CD4-positive, alpha-beta memory T cell (primary cell): ENCODE measurements at places on chromosomes 5 and 9.
A peak's percentile ranks its signal among the peaks of the same experiment; 100 is the strongest.

- no peak for DNase-seq
Observed at GRCh38 chr5:60259730-60260129, 366.2 kb upstream of the PDE4D start.

GRCh38 chr5:64532212-64532611 is 26.4 kb downstream of the RGS7BP start:
- no peak for DNase-seq

DNA sequence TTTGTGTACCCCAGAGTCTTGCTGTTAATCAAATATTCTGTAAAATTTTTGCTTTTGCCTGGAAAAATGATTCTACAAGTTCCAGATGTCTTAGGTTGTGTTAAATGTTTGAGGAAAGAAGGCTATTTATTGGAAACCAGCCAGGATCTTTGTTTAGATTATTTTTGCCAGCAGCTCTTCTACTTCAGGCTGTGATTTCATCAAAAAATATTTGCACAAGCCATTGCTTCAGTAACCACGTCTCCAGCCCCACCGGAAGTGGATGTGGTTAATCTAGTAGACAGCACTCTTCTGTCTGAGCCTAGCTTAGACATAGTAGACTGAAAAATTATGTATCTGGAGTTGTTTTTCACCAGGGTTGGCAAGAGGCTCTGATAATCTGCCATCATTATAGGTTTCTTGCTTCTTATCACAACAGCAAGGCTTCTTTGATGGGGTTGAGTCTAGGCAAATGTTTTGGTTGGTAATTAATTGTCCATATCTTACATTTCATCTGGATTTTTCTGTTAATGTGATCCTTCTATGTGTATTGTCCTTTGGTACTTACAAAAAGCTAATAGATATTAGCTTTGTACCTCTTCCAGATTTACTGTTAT is 17.1 kb downstream of the KCTD16 start:
- DNase-seq: peak; percentile 82

GRCh38 chr9:95498641-95499040 is 18.1 kb downstream of the PTCH1 start:
- no peak for DNase-seq

DNA sequence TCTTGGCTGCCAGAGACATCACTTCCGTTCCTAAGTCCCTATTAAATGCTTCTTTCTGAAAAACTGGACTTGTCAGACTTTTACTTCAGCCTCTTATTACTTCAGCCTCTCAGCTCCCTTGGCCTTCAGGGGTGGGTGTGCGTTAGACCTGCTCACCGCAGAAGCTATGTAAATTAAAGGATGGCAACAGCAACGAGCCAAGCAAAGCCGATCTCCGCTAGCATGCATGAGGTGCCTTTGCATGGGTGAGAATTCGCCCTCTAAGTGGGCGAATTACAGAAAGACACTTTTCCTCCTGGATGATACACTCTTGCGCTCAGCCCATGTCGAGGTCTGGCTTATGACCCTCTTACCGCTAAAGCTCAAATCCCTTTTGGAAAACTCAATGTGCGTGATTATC is 10.9 kb upstream of the IL3 start:
- no peak for DNase-seq

- no peak for DNase-seq
Observed at GRCh38 chr5:35736280-35736679, 118.6 kb downstream of the SPEF2 start.

- DNase-seq: no peak
Observed at GRCh38 chr5:1195916-1196315, 5.5 kb upstream of the SLC6A19 start.

DNA sequence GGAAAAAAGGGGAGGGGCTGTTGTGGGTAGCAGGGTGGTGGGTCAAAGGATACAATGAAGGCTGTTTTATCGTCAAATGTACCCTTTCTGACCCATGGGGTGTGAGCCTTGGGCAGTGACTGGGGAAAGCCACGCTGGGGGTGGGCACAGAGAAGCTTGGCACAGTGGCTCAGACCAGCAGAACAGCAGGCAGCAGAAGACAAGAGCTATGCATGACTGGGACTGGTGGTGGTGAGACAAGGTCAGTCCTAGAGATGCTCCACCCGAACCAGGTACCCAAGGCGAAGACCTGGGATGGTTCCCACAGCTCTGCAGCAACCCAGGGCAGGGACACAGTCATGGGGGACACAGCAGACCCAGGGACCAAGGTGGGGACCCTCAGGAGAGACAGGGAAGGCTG is 38.3 kb downstream of the BICD2 start:
- DNase-seq: no peak

GRCh38 chr5:124022966-124023365 is 511.0 kb downstream of the CSNK1G3 start:
- no peak for DNase-seq

DNA sequence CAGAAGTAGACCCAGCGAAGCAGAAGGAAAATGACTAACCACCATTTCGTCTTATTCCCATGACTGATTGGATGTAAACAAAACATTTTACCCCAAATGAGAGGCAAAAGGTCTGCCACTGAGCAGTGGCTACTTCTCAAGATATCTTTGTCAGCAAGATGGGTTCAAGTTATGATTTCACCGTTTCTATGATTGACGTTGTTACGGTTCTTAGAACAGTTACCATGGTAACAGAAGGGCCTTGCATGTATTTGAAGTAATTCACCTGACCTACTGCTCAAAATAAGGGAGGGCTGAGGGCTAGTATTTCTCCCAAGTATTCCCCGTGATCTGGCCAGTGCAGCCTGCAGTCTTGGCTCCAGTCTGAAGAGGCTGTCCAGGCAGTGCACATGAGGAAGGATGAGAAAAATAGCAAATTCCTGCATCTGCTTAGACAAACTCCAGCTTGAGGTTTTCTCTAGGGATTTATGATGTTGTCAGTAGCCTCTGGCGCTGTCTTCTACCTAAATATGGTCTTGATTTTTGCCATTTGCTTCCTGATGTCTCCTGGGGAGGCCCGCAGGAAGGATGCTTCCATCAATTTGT is 372.7 kb downstream of the TMEM38B start:
- no peak for DNase-seq

DNA sequence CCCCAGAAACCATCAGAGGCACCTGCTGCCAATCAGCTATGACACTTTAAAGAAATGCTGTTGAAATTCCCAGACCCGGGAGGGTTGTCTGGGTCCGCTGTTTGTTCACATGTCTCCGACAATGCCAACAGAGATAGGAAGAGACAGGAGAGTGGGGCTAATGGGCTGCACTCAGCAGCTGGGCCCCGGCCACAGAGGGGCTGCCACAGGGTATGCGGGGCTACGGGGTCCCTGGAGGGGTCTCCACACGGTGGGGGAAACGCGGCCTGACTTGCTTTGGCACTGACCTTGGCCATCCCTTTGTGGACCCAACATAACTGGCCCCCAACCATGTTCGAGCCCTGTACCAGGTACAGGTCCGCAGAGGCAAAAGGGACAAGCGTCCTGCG is 121.0 kb upstream of the PPP1R26 start:
- DNase-seq: no peak

- DNase-seq: no peak
Observed at GRCh38 chr5:675871-676698, 17.1 kb downstream of the TPPP start.

GRCh38 chr5:172860520-172861443 is 26.7 kb downstream of the ERGIC1 start:
- DNase-seq: no peak

GRCh38 chr5:15510831-15511230 is 10.9 kb downstream of the FBXL7 start:
- no peak for DNase-seq

DNA sequence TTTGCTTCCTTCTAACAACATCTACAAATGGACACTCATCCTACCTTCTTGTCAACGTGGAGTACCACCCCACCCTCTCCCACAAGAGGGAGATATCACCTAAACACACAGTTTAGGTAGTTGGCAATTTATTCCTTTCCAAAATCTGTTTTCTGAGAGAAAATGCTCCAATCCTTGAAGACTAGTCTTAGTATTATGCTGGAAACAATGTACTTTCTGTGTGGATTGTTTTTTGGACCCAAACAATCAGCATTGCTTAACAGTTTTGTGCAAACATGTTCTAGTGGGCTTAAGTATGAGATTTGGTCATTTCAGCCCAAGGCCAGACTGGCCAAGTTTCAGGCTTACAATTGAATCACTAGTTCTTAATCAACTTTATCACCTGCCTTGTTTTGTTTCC is 359.1 kb downstream of the ARHGEF28 start:
- no peak for DNase-seq

DNA sequence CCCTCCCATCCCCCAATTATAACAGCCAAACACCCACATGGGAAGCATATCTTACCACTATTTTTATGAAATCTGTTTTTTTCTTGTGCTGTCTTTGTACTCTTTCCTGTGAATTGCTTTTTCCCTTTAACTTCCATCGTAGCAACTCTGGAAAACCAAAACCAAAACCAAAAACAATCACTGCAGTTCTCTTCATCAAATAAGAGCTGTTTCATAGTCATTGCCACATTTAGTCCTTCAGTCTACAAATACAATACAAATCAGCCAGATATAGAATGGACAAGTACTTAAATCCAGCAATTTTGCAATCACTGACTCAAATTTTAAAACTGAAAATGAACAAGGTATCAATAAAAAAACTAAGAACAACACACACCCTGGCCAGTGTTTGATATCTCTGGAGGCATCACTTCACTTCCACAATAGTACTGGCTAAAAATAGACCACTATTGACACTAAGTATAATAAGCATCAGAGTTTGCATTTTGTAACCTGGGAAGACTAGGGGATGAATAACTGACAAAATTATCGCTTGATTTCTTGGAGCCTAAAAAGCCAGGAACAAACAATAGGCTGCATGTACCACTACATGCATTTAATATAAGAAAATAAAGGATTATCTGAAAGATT is 5.4 kb downstream of the PUM3 start:
- no peak for DNase-seq

DNA sequence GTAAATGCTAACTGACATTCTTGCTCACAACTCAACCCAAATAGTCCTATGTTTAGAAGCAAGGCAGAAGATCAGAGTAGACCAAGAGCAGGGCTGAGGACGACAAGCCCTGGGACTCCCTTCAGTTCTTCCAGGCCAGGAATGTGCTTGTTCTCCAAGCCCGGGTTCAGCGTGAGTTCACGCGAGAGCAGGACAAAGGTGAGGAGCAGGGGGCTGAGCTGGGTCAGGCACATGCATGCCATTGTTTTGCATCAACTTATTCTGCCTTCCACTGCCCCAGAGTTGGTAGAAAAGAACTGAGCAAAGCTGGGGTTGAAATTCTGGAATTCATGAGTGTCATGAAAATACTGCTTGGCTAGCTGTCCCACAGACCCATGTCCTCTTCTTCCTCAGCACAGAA is 206.5 kb downstream of the PAX5 start:
- no peak for DNase-seq

- no peak for DNase-seq
Observed at GRCh38 chr5:82218374-82219156, 59.6 kb downstream of the RPS23 start.

- no peak for DNase-seq
Observed at GRCh38 chr9:135120249-135120648, 32.8 kb downstream of the OLFM1 start.

GRCh38 chr5:55427157-55427556 is 107.6 kb downstream of the PLPP1 start:
- DNase-seq: no peak

GRCh38 chr5:122413722-122414121 is 101.7 kb downstream of the SNCAIP start:
- no peak for DNase-seq

DNA sequence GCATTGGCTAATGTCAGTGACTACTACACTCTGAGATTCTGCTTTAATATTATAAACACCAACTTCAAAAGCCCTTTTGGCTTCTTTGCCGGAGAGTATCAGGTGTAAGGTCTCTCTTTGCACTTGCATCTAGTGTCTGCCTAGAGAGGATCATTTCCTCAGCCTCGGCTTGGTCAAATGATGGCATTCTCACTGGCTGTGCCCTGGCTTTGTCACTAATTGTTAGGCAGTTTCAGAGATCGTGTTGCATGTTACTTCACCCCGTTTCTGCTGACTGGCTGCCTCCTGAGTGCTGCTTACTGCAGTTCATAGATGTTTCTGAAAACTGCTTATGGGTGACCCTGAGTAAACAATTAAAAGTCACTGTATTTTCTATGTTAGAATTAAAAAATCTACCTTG is 48.8 kb downstream of the SLC1A3 start:
- DNase-seq: no peak

DNA sequence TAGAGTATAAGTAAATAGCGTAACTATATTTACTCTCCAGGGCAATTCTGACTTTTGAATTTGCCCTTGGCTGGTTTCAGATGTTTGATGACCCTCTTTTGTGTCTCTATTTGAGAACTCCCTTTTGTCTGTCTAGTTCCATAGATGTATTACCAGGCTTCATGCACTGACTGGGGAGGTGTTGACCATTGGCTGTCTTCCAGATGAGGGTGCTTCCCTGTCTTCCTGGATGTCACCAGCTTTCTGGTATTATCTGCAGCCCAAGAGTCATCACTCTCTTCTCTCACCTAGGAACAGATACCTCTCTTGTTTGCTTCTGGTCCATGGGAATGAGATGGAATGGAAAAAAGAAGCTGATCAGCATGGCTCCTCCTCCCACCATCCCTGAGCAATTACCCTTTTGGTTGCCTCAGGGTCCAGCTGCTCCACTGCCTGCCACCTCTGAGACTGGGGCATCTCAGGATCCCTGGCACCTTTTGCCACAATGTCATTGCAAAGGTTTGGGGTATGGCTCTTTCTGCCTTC is 58.7 kb upstream of the TMED7 start:
- DNase-seq: no peak

DNA sequence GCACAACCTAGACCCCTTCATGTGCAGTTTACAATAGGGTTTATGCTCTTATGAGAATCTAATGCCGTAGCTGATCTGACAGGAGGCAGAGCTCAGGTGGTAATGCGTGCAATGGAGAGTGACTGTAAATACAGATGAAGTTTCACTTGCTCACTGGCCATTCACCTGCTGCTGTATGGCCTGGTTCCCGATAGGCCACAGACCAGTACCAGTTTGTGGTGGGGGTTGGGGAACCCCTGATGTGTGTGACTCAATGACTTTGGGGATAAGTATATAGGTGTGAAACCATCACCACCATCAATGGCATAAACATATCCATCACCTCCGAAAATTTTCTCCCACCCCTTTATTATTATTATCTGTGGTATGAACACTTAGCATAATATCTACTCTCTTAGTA is 42.1 kb downstream of the TLR4 start:
- DNase-seq: no peak

DNA sequence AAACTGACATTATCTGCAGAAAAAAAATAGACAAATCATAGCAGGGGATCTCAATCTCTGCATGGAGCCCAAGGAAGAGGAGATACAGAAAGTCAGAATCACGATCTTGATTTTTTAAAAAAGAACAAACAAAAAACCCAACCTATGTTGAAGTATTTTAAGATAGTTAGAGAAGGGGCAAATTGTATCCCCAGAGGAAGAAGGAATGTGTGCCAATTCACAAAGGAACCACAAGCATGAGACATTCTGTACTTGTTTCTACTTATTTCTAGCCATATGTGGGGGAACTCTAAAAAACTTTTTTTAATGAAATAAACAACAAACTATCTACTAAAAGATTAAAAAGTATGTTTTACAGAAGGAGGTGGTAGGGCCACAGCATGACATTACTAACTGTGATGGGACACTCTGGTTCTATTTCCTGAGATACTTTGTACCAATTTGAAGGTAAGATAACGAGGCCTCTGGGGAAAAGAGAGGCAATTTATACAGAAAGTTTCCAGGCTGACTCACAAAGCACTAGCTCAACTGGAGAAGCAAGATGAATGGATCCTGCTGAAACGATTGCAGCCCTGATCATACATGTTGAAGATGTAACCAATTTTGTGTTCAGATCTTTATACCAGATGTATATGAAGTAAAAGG is 22.5 kb downstream of the RANBP3L start:
- no peak for DNase-seq

- DNase-seq: no peak
Observed at GRCh38 chr9:4574657-4575243, 84.5 kb downstream of the SLC1A1 start.
